ENCODE measurements at places on chromosomes 3 and 15.

- DNase-seq, result no peak
Observed at GRCh38 chr15:97978401-97979139, 18.1 kb downstream of the ARRDC4 start.

GRCh38 chr3:4761759-4762158 lies 217.5 kb upstream of the BHLHE40 start:
- DNase-seq, result no peak

DNA sequence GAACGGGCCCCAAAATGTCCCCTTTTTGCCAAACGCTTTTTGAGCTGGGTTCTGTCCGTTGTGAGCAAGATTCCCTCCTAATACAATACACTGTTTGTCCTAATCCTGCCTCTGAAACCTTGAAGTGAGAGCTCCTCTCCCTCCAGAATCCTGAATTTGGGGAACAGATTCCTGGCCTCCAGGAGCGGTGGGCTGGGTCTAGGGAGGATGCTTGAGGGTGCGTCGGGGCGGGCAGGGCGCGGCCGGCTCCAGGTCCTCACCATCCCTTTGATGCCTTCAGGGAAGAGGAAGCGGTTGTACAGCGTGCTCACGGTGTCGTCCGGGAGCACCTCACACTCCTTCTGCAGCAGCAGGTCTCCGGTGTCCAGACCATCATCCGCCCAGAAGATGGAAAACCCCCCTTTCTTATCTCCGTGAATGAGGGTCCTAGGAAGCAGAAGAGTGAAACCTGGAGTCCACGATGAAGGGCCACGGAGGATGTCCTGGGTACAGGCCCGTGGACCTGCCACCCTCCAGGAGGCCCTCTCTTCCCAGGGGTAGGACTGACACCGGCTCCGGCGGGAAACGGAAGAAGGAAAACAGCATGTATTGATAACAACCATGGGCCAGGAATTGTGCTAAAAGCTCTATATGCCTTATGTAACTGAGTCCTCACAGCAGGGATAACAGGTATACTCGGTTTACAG lies 23.2 kb downstream of the ALDH1L1 start:
- DNase-seq, result no peak

DNA sequence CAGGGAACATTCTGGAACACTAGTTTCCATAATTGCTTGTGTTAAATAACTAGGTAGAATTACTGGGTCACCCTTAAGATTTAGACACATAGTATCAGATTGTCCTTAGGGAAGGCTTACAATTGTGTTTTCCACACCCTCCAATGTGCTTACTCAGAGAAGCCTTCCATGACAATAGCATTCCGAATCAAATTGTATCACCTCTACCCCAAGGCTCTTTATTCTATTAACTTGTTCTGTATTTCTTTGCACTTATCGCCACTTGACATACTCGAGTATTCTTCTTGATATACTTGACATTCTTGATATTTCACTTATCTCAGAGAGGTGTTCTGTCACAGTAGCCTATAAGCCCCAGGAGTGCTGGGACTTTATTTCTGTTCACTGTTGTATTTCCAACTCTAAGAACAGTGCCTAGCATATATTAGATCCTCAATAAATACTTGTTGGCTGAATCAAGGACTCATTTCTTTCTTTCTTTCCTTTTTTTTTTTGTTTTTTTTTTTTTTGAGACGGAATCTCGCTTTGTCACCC lies 238.9 kb upstream of the PDZRN3 start:
- DNase-seq, result no peak

DNA sequence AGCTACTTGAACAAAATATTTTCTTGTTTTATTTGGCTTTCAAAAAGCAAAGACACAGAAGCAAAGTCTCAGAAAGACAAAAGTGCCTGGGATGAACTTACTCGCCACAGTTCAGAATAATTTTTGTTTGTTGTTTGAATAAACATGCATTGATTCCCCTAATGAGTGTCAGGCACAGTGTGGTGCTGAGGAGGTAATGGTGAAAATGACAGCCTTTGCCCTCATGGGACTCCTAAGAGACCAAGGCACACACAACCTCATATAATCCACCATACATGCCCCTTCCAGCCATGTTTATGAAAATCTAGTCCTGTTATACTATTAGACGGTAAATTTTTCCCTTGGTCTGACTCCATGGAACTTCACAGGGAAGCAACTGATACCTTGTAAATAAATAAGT lies 2.5 kb downstream of the GOLIM4 start:
- DNase-seq, result no peak

- DNase-seq, result no peak
Observed at GRCh38 chr3:146747051-146747450, 141.9 kb upstream of the PLSCR5 start.
